ENCODE measurements at places on chromosomes 6 and 20.

DNA sequence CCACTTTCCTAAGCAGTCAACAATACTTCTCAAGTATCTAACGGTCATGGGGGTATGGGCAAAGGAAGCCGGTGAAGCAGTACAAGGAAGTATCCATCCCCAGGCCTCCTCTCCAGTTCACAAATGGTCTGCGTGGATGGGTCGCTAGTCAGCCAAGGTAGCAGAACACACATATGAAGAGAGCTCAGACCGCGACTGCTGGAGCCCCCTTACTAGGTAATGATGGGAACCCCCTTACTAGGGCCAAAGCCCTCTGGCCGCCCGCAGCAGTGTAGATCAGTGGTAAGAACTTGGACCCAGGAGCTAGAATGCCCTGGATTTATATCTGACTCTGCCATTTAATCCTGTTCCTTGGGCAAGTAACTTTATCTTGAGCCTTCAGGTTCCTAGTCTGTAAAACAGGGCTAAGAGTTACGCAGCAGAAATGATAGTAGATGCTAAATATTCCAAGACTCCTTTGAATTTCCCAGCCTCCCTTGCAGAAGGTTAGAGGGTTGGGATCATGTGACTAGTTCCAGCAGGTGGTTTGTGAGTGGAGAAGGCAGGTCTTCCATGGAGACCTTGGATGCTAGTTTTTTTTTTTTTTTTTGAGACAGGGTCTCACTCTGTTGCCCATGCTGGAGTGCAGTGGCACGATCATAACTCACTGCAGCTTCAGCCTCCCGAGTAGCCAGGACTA lies 2.1 kb upstream of the CLPSL2 start:
- no peak for DNase-seq

DNA sequence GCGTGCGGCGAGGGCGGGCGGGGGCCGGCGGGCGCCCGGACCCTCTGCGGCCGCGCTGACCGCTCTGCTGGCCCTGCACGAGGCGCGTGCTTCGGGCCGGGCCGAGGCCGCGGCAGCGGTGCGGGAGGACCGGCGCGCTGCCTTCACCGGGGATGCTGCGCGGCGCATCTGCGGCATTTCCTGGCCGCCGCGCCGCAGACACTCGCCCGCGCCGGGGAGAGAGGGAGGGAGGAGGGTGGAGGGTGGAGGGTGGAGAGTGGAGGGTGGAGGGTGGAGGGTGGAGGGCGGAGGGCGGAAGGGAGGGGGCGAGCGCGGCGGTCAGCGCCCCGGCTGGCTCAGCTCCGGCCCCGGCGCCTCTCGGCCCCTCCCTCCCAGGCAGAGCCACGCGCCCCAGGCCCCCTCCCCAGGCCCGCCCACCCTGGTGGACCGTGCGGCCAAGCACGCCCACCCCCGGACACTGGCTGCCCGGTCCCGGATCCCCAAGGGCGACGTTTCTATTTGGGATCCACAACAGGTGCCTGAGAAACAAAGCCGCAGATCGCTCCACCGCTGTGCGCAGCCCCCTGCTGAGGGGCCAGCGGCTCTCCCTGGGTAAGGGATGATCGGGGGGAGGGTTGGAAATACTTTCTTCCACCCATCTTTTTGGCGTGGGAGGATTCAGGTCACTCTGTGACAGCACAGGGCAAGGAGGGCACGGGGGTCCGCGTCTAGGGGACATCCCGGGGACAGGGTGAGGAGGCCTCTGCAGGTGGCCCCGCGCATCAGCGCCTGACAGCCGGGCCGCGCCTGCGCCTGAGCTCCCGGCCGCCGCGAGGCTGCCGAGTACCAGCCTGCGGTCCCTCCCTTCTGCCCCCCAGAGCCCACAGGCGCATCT lies 111.2 kb upstream of the BEND6 start:
- no peak for DNase-seq

GRCh38 chr20:10984294-10984693 lies 310.5 kb upstream of the JAG1 start:
- no peak for DNase-seq

- DNase-seq, result no peak
These were observed 7.9 kb downstream of the OR2B3 start for GRCh38 chr6:29079203-29079602.

DNA sequence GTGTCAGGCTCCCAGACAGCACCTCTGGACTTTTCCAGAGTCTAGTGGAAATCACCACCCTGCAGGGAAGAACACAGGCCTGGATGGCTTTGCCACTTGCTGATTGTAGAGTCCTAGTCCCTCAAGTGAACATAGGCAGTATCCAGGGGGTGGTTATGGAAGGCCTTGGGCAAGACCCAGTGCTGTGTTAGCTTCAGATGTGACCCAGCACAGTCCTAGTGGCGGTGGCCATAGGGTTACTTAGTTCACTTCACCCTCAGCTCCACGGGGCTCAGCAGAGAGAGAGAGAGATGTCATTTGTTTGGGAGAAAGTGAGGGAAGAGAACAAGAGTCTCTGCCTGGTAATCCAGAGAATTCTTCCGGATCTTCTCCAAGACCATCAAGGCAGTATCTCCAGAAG lies 37.3 kb downstream of the RNF146 start:
- DNase-seq, result no peak

GRCh38 chr20:60903325-60903971 lies 348.6 kb upstream of the CDH4 start:
- DNase-seq, result no peak

DNA sequence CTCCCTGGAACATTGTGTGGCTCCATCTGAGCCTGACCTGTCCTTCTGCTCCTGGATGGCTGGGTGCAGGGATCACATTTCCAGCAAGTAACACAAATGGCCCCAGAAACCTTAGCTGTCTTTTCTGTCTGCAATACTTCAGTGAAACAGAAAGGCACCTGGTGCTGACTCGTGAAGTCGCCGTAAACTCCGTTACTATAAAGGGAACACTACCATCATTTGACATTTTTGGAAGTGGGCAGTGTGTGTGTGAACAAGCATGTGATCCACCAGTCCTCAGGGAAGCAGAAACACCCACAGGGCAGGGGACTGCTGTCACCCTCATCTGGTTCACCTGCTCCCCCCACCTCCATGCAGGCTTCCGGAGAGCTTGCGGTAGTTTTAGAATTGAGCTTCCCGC lies 23.9 kb downstream of the SERPINB6 start:
- no peak for DNase-seq

DNA sequence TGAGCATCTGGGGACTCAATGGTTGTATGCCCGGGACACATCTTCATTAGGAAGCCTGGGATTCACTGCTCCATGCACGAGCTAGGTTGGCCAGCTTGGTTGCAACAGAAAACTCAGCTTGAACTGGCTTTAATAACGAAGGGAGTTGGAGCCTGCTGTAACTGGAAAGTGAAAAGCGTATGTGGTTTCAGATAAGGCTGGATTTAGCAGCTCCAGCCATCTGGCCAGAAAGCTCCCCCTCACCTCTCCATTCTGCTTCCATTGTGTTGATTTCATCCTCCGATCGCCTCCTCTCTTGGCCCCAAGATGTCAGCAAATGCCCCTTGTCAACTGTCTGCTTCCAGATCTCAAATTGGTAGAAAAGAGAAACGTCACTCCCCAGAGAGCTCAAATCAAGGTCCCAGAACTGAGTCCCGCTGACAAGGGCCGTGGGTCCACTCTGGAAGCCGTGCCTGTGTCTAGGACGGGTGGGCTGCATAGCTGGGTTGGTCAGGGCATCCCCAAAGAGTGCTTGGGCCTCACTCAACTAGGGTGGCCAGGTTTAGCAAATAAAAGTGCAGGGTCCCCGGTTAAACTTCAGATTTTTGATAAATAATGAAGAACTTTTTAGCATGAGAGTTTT lies 117.0 kb upstream of the PMEPA1 start:
- DNase-seq, result no peak

GRCh38 chr6:146202570-146202969 lies 173.7 kb downstream of the GRM1 start:
- no peak for DNase-seq

- no peak for DNase-seq
These were observed 280.6 kb downstream of the FARS2 start for GRCh38 chr6:5541751-5542432.

DNA sequence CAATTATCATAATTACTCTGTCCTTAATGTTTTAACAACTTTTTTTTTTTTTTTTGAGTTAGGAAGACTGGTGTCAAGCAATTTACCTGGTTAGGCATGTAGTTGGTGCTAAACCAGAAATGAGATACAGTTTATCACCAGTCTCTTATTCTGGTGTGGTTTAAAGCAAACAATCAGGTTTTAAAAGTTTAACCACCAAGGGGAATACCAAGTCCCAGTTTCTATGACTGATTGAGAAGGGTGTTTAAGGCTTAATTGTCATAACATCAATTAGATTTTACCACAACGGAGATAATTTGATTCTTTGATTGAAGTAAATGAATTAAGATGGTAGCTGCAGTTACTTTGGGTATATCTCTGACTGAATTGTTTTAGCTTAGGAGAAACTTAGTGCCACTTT lies 197.8 kb downstream of the TFAP2B start:
- DNase-seq, result no peak

- no peak for DNase-seq
These were observed 84.8 kb downstream of the AHI1 start for GRCh38 chr6:135412761-135413160.

DNA sequence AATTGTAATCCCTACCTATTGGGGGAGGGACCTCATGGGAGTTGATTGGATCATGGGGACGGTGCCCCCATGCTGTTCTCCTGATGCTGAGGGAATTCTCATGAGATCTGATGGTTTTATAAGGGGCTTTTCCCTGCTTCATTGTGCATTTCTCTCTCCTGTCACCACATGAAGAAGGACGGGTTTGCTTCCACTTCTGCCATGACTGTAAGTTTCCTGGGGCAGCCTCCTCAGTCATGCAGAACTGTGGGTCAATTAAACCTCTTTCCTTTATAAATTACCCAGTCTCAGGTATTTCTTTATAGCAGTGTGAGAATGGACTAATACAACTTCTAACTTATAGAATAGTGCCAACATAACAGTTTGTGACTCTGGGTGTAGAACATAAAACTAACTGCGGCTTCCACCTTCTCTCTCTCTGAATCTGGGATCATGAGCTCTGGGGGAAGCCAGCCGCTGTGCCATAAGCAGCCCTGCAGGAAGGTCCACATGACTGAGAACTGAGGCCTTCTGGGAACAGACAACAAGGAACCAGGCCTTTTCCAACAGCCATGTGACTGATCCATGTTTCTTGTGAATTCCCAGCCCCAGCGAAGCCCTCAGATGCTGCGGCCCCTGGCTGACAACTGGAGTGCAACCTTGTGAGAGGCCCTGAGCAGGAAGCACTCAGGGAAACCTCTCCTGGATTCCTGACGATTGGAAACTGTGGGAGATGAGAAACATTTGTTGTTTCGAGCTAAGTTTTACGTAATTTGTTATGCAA lies 3.4 kb upstream of the HLA-A start:
- DNase-seq, result no peak

GRCh38 chr20:48294942-48295341 lies 509.7 kb upstream of the SULF2 start:
- no peak for DNase-seq

GRCh38 chr20:59994697-59995122 lies 36.5 kb downstream of the CDH26 start:
- DNase-seq, result no peak

DNA sequence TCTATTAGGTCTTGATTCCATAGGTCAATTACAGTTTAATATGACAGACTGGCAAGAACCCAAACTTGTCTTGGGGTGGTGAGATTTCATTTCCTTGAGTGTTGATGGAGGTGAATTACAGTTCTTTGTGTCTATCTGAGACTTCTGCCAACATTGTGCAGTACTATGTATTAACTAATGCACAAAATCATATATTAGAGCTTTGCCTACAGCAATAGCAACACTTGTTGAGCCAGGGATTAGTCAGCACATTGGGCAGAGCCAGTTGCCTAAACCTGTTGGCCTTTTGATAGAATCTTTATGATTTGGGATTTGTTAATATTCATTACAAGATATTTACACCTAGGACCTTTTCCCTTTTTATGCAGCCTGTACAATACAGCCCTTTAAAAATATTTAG lies 135.3 kb upstream of the CENPW start:
- DNase-seq, result no peak

DNA sequence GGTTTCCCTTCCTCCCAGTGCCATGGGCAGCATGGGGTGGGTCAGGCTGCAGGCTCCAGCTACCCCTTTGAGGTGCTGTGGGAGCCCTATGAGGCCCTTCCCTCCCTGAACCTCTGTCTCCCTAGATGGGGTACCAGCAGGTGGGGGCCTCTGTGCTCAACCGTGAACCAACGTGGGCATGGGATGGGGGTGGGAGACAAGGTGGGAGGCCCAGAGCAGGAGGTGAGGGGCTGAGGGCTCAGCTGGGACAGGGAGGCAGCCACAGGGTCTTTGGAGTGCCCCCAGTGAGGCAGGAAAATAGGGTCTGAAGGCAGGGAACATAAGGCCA lies 33.3 kb downstream of the SUN5 start:
- no peak for DNase-seq

DNA sequence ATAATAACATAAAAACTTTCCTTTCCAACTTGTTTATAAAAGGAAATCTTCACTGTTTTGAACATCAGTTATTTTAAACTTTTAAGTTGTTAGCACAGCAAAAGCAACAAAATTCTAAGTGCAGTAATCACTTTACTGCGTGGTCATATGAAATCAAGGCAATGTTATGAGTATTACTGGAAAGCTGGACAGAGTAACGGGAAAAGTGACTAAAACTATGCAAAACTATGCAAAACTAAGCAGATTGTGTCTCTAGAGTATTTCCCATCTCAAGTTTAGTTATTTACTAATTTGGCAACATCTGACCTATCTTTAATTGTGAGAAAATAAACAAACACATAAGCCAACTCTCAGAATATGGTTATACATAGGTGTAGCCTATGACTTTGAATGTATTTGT lies 10.9 kb upstream of the ANKEF1 start:
- no peak for DNase-seq

DNA sequence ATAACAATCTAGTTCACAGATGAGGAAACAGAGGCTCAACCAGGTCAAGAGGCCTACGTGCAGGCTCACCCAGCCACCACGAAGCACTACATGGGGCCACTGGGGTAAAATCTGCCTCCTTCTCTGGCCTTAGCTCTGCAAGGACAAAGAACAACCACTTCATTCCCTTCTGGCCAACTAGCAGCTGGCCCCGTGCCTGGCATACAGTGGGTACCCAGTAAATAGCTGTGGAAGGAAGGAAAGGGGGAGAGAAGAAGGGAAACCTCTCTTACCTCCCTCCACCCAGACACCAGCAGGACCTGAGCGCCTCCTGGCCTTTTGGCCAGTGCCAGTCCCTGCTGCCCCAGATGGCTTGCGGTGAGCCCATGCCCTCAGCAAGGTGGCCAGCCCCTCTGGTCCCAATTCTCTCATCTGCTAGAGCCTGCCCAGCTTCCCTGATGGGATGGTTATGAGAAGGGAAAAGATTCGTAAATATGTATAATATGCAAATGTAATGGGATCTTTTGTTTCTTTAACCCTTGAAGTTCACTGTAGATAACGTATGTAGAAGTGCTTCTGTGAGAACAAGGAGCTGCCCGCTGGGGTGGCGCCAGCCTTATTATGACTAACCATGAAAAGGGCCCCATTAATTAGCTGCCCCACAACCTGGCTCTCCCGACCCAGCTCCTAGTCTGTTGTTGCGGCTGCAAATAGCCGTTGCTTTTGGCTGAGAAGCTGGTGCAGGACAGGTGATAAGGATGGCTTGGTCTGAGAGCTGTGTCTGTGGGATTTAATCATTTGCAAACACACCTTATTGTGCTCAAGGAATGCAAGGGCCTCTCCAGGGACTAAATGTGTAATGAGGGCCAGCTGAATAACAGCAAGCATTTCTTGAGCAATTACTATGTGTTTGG lies 62.0 kb downstream of the DLGAP4 start:
- DNase-seq, result no peak

- DNase-seq, result no peak
These were observed 223.8 kb downstream of the NRN1 start for GRCh38 chr6:5782783-5783547.

- no peak for DNase-seq
These were observed 267.9 kb upstream of the PTCHD4 start for GRCh38 chr6:48378884-48379407.
